ENCODE measurements at places on chromosomes 12 and 14. TPM values are rescaled to one million over a fixed set of nuclear protein-coding genes. Genes with fewer than 3 reads are reported as not detected.

DNA sequence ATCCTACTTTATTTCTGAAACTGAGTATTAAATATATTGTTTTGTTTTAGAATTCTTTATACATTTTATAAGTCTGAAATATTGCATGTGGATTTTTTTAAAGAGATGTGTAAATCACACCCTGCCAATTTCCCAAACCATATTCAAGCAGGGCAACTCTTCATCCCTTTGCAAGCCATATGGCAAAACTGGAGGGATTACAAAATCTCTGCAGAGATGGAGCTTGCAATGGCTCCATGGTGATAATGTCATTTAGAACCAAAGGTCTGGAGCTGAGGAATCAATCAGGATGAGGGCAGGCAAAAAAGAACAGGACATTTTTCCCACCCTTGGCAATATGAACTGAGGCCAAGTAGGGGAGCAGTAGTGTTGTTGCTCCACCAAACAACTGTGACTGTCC is 173.4 kb downstream of the BMP4 start:
- DNase-seq, result no peak

B3GNT4 gene
- 1.6 TPM for total RNA-seq

SMCO2 gene
- 0.32 TPM for total RNA-seq

SDR9C7 gene
- total RNA-seq, result not detected

- no peak for DNase-seq
Measured at GRCh38 chr14:53002576-53002975, 51.7 kb upstream of the FERMT2 start.

- no peak for DNase-seq
Measured at GRCh38 chr12:46547421-46548354, 175.1 kb upstream of the SLC38A2 start.

- no peak for DNase-seq
Measured at GRCh38 chr12:38847247-38847646, 58.1 kb downstream of the CPNE8 start.
